ENCODE measurements at places on chromosomes 5 and 9. TPM values are rescaled to one million over a fixed set of nuclear protein-coding genes. Genes with fewer than 3 reads are reported as not detected.

Gene THBS4
- total RNA-seq: 1.2 TPM

Gene TERT
- total RNA-seq: not detected

GRCh38 chr5:148176480-148176879 is 8.1 kb downstream of the SPINK14 start:
- no peaks in the 10 kb centered on the region for H3K36me3 ChIP-seq
- DNase-seq: no peak
- no peak overlapping the region for H3K4me3 ChIP-seq
- no peaks in the 10 kb centered on the region for H3K27me3 ChIP-seq
- H3K4me1 ChIP-seq: no peaks in the 10 kb centered on the region

DNA sequence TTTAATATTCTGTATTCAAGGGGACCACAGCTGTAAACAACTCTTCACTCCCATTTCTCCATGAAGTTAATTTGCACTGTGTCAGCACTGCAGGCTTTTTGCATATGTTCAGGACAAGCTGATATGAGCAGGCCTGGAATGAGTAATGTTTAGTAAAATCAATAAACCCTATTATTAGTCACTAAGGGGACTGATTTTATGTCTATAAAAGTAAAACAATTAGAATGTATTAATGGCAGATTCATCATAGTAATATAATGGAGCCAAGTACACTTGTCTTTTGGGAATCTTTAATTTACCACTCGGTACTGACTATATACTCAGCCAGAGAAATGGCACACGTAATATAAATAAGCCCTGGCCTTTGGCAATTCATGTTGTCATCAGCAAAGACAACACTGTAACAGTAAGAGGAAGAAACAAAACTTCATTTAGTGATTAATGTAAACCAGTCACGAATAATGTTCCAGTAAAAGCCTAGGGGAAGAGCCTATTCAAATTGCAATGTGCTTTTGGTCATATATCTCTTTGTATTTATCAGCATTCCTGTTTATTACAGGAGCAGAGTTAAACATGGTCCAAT is 111.6 kb downstream of the ZNF608 start:
- H3K4me3 ChIP-seq: no peak overlapping the region
- H3K27ac ChIP-seq: no peak overlapping the region
- H3K36me3 ChIP-seq: peaks cover 14% of the 10 kb centered on the region
- no peaks in the 10 kb centered on the region for H3K27me3 ChIP-seq
- no peaks in the 10 kb centered on the region for H3K4me1 ChIP-seq

GRCh38 chr9:138057726-138058125 is 180.1 kb downstream of the CACNA1B start:
- H3K4me1 ChIP-seq: no peaks in the 10 kb centered on the region
- no peaks in the 10 kb centered on the region for H3K36me3 ChIP-seq
- peaks cover 5% of the 10 kb centered on the region for H3K27me3 ChIP-seq
- DNase-seq: peak; percentile 26

- H3K36me3 ChIP-seq: no peaks in the 10 kb centered on the region
- DNase-seq: no peak
- no peak overlapping the region for H3K27ac ChIP-seq
Observed at GRCh38 chr5:97624886-97625285, 441.8 kb upstream of the RIOK2 start.

DNA sequence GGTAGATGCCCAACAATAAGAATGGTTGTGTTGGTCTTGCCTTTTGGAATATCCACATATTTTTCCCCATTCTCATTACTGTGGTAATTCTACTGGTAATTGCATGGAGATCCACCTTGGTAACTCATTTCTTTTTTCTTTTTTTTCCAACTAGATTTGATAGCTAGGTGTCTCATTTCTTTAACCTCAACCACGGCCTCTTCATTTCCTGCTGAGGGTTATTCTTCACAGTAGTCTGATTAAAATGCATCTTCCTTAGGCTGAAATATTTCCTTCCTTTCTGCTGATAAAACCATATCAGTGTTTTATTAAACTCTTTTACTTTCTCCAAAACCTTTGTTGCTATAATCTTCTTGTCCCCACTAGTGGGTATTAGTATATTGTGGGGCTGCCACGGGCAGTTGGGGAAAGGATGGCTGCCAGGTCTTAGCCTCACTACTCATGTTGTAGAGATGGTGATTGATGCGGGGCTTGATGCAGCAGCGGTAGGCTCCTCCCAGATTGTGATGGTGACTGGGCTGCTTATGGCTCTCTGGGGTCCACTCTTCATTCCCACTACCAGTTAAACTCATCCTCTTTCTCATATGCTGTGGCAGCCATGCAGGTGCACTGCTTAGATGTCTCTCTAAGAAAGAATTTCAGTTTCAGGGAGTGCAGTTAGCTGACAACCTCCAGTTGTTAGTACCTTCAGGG is 35.9 kb downstream of the KIF2A start:
- no peaks in the 10 kb centered on the region for H3K27me3 ChIP-seq
- H3K4me1 ChIP-seq: no peaks in the 10 kb centered on the region
- no peak overlapping the region for H3K27ac ChIP-seq
- H3K36me3 ChIP-seq: no peaks in the 10 kb centered on the region
- no peak overlapping the region for H3K4me3 ChIP-seq
- DNase-seq: no peak

Measured in upper lobe of right lung (tissue), 1 donor.